ENCODE measurements at places on chromosomes 1 and 21.

DNA sequence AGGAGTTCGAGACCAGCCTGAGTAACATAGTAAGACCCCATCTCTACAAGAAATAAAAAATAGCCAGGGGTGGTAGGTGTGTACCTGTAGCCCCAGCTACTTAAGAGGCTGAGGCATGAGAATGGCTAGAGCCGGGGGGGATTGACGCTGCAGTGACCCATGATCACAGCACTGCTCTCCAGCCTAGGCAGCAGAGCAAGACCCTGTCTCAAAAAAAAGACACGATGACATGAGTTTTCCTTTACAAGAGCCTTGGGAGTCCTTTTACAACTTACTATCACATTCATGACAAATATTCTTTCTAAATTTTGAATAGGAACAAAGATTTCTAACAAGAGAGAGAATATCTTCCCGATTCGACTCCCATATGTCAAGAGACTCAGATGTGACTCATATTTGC is 3.3 kb upstream of the BRWD1 start:
- DNase-seq = no peak

DNA sequence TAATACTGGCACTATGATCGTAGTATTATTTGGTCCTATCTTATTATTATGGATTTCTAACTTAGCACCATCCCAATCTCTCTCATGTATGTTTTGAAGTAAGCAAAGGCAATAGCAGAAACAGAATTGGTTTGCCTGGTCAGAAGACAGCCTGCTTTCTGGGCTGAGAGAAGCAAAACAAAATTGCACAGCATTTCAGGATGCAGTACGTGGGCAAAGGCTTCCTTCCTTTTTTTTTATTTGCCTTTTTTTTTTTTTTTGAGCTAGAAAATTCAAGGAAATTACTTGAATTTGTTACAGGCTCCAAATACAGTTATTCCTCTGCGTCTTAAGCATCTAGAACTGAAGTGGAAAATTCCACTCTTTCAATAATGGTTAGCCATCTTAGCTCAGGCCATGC is 8.8 kb downstream of the CDA start:
- peak; percentile 20 for DNase-seq

GRCh38 chr1:25618433-25618808 is 1.8 kb downstream of the MAN1C1 start:
- DNase-seq = no peak

- peak; percentile 28 for DNase-seq
These were observed 58.9 kb downstream of the TNFSF18 start for GRCh38 chr1:172991674-172992400.

- DNase-seq = peak; percentile 5
These were observed 27.5 kb downstream of the ATP1B1 start for GRCh38 chr1:169133801-169134502.

GRCh38 chr1:226697151-226697928 is 41.7 kb downstream of the ITPKB start:
- DNase-seq = no peak

DNA sequence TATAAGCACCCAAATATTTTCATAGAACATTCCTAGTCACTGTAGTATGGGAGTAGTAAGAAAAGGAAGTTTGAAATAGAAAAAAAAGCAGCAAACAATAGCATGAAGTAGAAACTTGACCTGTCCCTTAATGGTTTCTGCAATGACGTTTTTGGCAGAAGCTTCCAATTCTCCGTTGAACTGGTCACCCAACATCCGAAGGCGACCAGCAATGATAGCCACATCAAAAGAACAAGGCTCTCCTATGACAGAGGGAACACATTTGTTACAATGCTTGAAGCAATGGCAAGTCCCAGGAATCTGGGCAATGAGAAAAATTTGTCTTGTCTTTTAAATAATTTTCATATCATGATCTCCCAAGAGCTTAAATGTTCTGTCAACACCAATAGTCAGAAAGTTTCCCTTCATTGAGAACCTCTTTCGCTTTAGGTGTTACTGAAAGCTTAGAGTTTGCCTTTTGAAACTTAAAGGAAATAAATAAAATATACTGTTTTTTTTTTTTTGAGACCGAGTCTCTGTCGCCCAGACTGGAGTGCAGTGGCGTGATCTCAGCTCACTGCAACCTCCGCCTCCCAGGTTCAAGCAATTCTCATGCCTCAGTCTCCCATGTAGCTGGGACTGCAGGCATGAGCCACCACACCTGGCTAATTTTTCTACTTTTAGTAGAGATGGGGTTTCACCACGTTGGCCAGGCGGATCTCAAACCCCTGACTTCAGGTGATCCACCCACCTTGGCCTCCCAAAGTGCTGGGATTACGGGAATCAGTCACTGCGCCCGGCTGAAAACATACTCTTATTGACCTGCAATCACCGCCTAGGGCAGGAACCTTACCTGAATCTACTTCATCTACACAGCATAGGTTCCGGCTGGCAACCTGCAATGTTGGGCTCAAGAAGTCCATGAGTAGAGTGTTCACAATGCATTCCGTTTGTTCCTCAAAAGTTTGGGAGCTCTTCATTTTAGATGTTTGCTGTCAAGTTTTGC is 672 bp downstream of the BCL2L15 start:
- no peak for DNase-seq

DNA sequence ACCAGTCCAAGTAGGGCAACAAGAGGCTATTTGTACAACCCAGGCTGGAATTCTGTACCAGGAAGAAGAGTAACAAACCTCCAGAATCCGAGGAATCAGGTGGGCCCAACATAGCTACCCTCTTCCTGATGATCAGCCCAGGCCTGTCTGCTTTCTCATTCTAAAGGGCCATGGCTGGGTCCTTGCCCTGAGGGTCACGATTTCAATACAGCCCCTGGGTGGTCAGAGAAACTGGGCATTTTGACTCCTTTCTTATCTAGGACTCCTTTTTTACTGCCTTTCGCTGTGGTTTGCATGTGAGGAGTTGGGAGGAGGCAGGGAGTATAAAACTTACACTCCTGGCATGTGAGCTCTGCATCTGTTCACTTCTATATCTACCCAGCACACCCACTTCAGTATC is 164.9 kb upstream of the COA6 start:
- DNase-seq = no peak

DNA sequence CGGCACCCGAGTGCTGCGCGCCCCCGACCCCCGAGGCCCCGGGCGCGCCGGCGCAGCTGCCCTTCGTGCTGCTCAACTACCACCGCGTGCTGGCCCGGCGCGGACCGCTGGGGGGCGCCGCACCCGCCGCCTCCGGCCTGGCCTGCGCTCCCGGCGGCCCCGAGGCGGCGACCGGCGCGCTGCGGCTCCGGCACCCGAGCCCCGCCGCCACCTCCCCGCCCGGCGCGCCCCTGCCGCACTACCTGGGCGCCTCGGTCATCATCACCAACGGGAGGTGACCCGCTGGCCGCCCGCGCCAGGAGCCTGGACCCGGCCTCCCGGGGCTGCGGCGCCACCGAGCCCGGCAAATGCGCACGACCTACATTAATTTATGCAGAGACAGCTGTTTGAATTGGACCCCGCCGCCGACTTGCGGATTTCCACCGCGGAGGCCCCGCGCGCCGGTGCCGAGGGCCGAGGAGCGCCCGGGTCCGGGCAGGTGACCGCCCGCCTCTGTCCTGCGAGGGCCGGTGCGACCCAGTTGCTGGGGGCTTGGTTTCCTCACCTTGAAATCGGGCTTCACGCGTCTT is 49.0 kb downstream of the SIM2 start:
- peak; percentile 46 for DNase-seq

- DNase-seq = no peak
These were observed 6.4 kb upstream of the CGN start for GRCh38 chr1:151504759-151505158.

- no peak for DNase-seq
These were observed 176.6 kb upstream of the PBX1 start for GRCh38 chr1:164382384-164382783.

DNA sequence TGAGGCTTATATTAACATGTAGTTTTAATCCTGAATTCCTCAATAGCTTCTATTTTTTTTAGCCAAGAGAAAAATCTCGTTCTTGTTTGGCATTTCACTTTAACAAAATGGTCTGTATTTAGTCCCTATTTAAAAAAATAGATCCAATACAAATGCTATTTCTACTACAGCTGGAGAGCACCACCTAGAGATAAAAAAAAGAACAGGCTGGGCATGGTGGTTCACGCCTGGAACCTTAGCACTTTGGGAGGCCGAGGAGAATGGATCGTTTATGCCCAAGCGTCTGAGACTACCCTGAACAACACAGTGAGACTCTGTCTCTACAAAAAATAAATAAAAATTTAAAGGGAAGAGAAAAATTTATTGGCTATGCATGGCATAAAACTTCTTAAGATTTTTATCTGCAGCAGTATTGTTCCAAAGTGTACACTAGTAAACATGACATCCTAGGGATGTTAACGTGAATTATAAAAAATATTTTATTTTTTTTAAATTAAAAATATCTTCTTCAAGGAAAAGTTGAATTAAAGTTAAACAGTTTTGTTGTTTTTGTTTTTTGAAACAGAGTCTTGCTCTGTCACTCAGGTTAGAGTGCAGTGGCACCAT is 4.4 kb downstream of the ST7L start:
- DNase-seq = peak; percentile 73

GRCh38 chr1:213676736-213677135 is 311.0 kb upstream of the PROX1 start:
- DNase-seq = no peak

DNA sequence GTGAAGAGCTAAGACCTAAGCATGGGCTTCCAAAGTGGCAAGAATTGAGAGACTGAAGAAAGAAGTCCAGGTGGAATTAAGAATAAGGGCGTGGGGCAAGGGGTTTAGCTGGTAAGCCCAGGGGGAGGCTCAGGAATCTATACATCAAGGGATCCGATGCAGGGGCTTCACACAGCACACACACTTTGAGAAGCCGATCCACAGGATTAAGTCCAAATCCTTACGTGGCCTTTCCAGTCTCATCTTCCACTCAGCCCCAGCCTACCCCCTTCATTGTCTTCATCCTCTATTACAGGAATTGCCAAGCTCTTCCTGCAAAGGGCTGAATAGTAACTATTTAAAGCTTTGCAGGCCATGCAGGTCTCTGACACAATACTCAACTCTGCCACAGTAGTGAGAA is 101.3 kb downstream of the TGFBR3 start:
- no peak for DNase-seq

- no peak for DNase-seq
These were observed 11.0 kb upstream of the GPR61 start for GRCh38 chr1:109528712-109529111.

DNA sequence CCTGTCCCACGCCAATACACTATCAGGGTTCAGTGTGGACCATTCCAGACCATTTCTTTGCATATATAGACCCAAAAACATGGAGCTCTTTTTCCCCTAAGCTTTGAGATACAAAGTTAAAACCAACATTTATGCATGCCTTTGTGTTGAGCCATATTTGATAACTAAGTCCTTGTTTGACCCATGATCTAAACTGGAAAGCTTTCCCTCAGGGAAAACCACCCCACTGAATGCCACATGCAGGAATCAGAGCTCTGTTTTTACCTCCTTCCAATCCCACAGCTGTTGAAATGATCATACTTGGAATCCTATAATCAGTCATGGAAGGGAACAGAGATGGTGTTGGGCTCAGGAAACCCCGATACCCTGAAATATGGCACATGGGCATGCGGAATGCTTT is 14.8 kb upstream of the SLC45A1 start:
- DNase-seq = no peak

DNA sequence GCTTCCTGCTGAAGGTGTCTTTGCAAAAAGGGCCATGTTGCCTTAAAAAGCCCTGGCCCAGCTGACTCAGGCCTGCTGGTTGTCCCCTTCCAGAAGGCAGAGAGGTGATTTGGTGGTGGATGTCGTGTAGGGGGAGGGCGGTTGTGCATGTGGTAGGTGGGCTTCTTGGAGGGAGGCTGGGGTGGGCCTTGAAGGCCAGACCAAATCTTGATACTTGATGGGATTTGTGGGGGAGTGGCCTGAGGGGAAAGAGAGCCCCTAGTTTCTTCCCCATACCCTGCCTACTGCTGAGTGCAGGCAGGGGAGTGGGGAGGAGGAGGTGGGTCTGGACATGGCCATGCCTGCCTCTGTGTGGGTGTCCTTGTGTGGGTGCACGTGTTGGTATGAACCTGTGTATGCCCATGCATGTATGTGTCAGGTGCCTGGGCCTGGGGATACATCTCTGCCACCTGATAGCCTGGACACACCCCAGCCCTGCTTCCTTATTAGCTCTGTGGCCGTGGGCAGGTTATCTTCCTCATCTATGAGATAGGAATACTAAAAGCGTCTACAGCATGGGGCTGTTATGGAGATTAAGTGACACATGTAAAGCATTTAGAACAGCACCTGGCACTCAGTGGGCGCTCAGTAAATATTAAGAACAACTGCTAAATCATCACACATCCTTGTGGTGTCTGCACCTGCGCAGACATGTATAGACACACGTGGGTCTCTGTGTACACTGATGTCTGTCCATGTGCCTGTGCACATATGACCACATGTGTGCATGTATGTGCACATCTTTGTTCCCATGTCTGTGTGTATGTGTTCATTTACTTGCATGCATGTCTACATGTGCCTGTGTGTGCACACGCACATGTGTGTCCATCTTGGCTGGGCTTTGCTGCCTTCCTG is 17.0 kb downstream of the FAM151A start:
- DNase-seq = no peak

DNA sequence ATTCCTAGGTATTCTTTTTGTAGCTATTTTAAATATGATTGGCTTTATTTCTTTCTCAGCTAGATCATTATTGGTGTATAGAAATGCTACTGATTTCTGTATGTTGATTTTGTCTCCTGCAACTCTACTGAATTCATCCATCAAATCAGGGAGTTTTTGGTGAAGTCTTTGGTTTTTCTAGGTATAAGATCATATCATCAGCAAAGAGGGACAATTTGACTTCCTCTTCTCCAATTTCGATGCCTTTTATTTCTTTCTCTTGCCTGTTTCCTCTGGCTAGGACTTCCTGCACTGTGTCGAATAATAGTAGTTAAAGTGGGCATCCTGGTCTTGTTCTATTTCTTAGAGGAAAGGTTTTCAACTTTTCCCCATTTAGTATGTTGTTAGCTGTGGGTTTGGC is 27.5 kb upstream of the PRKACB start:
- peak; percentile 68 for DNase-seq

- no peak for DNase-seq
These were observed 6.4 kb downstream of the INPP5B start for GRCh38 chr1:37940299-37940947.

GRCh38 chr1:70459496-70460225 is 48.6 kb downstream of the CTH start:
- peak; percentile 47 for DNase-seq

DNA sequence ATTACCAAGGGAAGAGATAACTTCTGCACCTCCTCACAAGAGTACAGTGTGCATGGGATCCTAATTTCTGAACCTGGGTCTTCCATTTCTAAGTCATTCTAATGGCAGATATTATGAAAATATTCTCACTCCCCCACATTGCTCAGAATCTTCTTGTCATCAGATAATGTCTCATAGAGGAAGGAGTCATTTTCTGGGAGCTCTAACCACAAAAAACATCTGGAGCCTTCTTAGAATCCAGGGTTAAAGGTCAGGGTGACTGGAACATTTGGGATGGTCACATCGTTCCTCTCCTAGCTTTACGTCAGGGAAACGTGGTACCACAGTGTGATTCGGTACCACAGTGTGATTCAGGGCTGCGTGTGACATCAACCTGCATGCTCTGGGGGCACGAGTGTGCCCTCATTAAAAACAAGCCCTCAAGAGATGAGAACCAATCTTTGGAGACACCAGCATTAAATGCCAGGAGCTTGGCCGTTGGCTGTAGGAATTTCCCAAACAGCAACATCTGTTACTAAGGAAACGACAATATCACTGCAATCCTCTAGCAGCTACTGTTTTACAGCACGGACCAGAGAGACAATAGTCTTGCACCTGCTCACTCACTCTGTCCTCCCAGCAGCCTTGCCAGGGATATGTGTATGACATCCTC is 179.1 kb downstream of the PSMG1 start:
- peak; percentile 49 for DNase-seq

Data from KBM-7 (cell line).